ENCODE measurements at places on chromosomes 7 and 10.

GRCh38 chr7:25979605-25980004, 172.4 kb upstream of the NFE2L3 start:
- no peak for DNase-seq

- no peak for DNase-seq
Measured at GRCh38 chr7:127396184-127396583, 3.7 kb upstream of the ZNF800 start.

DNA sequence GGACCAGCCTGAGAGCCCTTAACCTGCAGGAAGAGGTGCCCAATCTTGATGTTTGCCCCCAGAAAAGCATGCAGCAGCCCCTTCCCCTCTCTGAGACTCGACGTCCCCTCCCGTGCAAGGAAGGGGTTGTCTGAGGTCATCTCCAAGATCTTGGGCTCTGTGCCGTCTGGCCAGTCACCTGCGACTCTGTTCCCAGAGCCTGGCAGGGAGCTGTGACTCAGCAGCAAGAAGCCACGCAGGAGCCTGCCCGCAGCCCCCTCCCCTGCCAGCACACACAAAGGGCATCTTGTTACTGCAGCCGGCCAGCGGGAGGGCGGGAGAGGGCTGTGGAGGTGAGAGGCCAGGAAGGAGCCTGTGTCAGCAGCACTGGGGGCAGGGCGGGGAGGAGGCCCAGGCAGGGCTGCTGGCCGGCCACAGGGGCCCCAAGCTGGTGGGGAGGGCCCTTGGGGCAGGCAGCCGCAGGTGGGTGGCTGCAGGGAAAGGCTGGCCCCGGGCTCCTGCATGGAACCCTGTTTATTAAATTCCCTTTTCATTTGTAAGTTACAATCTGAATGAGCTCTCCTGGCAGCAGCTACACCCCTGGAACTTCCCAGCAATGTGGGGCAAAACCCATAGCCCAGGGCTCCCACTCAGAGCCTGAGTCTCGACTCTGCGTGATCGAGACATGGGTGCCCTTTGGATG, 103.7 kb upstream of the ZMIZ1 start:
- DNase-seq = peak; percentile 17

DNA sequence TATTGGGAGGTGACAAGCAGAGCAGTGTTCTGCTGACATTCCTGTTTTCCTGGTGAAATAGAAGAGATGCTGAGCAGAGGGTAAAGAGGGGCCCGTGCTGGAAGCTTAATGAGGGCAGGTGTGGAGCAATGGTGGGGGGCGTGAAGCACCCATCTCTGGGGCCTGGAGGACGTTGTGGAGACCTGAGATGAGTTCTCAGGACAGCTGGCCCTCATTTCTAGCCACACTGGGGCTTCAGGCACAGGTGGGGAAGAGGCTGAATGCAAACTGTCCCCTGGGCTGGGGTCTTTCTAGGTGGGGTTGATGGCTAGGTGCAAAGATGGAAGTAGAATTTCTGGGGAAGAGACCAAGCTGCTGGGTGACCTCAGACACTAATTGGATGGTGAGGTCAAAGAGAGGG, 274.2 kb upstream of the TCERG1L start:
- no peak for DNase-seq

DNA sequence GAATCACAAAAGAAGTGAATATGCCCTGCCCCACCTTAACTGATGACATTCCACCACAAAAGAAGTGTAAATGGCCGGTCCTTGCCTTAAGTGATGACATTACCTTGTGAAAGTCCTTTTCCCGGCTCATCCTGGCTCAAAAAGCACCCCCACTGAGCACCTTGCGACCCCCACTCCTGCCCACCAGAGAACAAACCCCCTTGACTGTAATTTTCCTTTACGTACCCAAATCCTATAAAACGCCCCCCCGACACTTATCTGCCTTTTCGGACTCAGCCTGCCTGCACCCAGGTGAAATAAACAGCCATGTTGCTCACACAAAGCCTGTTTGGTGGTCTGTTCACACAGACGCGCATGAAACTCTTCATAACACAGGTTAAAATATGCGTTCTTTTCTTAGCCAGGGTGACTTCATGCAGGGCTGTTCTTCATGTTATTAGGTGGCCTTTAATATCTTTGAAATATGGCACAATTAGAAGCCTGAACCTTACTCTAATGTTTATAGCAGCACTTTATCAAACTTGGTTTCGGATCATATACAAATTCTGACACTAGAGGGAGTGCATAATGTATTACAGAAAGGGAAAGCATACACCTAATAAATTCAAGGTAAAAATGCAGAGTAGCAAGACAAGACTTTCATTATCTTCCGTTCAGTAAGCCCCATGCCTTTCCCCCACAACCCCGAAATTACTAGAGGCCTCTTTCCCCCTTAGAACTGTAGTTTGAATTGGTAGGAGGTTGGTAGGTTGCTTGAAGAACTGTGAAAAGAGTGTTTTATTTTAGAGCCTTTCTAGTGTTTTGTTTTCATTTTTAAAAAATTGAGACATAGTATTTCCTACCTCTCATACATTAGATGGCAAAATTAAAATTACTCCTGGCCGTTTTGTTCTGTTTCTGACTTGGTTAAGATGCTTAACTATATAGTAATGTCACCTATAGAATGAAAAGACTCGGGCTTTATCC, 117.9 kb downstream of the NPY start:
- peak; percentile 17 for DNase-seq

DNA sequence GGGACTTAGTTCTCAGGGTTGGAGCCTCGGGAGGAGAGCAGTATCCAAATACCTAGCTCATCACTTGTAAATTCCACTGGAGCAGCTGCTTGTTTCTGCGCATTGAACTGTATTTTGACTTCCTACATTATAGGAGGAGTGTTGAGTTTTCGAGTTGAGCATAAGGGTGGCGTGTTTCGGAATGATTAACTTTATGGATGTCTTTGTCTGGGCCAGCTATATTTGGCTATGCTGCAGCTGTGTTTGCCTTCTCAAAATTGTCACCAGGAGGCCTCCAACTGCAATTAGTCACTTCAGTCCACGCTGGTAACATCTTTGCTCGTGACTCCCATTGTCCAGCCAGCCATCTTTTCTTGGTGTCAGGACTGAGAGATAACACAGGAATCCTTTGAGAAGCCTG, 9.1 kb downstream of the CELF2 start:
- no peak for DNase-seq

GRCh38 chr7:81791568-81792518, 22.0 kb upstream of the HGF start:
- no peak for DNase-seq

GRCh38 chr10:29492774-29493173, 142.0 kb downstream of the SVIL start:
- no peak for DNase-seq

DNA sequence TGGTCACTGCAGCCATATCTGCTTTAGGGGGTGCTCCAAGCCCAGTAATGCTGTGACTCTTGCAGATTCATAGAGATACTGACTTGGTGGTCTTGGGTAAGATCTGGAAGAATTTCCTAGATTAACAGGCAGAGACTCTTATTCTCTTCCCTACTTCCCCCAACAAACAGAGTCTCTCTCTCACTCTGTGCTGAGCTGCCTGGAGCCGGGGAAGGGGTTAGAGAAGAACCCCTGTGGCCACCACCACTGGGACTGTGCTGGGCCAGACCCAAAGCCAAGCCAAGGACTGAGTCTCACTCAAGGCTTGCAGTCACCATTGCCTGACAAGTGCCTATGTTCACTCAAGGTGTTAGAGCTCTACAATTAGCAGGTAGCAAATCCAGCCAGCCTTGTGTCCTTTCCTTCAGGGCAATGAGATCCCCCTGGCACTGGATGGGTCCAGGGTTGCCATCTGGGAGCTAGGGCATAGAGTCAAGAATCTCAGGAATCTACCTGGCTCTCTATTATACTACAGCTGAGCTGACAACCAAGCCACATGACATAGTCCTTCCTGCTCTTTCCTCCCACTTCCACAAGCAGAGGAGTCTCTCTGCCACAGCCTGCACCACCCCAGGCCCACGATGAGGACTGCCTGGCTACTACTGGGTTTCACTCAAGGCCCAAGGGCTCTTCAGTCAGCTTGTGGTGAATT, 41.4 kb upstream of the TECTB start:
- DNase-seq = no peak

- no peak for DNase-seq
Measured at GRCh38 chr7:32564542-32564941, 69.3 kb downstream of the AVL9 start.

DNA sequence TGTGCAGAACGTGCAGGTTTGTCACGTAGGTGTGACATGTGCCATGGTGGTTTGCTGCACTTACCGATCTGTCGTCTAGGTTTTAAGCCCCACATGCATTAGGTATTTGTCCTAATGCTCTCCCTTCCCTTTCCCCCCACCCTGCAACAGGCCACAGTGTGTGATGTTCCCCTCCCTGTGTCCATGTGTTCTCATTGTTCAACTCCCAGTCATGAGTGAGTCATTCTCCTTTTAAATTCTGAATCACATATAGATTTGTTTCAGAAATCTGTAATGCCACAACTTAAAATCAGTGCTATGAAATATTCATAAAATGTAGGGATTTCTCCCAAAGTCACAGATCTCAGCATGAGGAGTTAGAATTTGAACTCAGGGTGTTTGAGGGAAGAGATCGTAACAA, 552.5 kb upstream of the MBL2 start:
- no peak for DNase-seq

DNA sequence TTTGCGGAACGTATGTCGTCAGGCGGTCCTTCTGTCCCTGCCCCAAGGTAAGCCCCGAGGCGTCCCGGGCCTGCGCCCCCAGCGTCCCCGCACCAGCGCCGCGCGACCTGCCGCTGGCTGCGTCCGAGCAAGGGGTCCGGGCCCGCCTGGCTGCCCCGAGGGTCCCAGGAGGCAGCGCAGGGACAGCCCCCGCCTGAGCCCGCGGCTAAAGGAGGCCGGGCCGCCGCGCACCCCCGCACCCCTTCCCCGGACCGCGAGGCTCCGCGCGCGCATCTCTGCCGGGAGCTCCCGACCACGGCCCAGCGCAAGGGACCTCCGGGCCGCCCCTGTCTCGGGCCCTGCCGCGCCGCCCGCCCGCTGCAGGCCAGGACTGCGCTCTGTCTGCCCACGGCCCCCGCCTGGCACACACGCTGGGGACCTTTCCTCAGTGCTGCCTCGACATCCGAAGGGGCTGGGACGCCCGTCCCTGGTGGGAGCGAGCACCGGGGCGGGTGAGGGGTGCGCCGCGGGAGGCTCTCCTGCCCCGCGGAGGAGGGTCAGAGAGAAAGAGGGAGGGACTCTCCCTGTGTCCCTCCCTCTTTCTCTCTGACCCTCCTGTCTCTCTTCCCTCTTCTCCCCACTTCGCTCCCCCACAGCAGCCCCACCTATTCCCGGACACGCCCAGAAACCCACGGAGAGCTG, 25.0 kb downstream of the SHH start:
- no peak for DNase-seq

DNA sequence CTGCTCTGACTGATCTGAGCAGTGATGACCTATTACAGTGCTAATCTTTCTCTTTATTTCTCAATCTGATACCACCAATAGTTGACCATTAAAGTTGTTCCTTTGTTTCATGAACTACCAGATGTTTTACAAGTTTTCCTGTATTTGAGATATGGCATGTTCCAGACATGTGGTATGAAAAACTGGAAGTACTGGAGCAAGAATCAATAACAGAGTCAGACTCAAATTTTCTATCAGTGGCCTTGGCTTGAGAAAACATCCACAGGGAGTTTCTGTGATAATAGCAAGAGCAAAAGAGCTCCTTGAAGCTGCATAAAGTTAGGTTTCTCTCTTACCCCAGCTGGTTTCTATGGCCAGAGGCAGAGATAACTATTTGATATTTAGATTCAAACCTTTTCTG, 469.0 kb upstream of the STEAP1 start:
- DNase-seq = no peak

DNA sequence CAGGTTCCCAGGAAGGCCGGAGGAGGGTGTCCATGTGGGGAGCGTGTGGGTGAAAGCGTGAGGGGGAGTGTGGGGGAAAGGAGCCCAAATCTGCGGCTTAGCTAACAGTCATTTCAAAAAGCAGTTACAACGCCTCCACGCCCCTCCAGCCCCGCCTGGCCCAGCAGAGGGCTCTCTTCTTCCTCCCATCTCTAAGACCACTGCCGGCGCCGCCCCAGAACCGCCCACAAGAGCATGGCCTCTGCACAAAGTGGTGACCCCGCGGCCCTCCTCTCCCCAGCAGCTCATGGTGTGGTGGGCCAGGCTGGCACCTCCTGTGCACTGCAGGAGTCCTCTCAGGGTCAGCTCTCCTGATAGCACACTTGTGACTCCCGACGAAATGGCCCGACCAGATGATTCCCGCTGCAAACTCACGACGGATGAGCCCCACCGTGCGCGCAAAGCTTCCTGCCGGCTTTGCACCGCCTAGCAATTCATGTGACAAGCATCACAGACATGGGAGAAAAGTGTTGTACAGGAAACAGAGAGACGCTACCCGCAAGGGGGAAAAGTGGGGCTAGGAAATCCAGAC, 12.4 kb upstream of the HUS1 start:
- no peak for DNase-seq

DNA sequence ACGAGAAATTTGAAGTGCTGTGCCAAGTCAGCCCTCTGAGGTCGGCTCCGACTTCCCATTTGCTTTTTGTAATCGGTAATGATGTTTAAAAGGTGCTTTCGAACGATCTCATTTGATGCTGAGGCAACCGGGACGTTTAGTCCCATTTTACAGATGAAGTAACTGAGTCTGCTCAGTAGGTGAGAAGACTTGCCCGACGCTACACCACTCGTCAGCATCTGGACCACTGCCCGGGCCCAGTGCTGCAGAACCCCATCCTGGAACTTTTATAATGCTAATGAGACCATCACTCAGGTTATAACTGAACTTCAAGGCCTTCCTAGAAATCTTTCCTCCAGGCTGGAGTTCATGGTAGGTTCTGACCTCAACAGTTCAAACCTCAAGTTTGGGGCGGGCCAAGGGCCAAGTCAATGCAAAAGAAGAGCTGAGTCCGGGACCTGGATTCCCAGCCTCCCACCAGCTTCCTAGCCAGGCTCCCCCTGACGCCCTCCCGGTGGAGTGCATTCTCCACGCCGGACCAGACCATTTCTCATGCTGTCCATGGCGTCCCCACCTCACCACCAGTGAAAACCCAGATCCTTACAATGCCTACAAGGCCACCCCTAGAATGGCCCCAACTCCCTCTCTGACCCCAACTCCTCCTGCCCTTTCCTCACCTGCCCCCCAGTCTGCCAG, 699 bp upstream of the PDLIM1 start:
- no peak for DNase-seq

DNA sequence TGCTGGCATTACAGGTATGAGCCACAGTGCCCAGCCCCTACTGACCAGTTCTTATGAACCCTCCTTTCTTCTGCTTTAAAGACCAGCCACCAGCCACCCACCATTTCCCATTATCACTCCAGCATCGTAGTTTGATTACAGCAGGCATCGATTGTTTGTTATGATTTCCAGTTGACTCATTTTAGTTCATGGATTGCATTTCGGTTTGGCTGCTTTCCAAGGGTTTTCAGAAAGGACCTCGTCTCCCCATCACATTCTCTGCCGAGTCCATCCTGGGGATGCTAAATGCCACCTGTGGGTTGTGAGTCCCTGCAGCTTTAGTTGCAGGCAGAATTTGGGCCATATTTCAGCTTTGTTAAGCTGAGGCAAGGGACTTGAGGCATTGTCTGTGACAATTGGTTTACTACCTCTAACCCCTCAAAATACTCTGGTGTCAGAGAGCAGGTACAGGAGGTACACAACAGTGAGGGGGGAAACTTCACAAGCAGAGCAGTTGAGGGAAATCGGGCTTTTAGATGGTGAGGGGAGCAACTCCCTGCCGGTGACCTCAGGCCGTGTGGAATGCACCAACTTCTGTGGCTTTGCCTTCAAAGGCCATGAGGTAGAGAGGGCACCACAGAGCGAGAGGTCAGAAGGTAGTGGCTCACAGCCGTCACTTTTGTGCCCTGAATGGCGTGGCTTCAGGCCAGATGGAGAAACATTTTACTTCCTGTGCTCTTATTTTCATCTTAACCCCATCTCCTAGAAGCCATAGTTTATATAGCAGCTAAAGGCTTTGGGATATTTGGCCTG, 203.8 kb downstream of the CCDC3 start:
- no peak for DNase-seq
